ENCODE measurements at places on chromosomes 6 and 20.

GRCh38 chr6:160871320-160871719 lies 120.2 kb upstream of the MAP3K4 start:
- no peak for DNase-seq

DNA sequence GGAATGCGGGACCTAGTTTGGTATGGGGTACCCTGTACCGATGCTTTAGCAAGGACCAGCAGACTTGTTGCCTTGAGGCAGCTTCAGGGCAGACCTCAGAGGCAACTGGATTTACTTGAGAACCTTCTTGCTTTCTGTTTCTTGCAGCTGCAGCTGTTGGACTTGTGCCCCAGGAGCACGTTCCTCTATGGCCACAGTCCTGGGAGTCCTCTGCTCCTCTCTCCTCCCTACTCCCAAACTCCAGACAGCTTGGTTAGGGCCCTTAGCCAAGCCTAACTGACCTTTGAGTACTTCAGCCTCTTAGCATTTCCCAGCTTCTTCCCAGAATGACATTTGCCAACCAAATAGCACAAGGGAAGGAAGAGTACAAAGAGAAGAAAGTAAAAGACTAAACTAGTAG lies 34.7 kb downstream of the GHRH start:
- DNase-seq: no peak

GRCh38 chr20:61934716-61935530 lies 130.8 kb downstream of the TAF4 start:
- no peak for DNase-seq

DNA sequence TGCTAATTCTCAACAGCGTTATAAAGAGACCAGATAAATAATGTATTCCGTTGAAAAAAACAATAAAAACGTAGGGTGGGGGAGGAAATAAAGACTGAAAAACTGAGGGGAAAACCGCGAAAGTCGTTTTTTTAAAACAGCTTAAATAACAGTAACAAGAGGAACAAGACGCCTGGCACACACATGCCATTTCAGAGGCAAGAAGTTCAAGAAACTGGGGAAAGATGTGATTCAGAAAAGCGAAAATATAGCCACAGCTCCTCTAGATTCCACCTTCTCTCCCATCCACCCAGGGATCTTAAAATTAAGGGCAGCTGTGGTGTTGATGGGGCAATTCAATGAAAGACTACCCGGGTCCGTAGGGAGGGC lies 1.3 kb downstream of the EPB41L2 start:
- DNase-seq: no peak
